ENCODE measurements at places on chromosomes 1 and 21.

- no peak for DNase-seq
Measured at GRCh38 chr1:235953801-235954200, 87.1 kb upstream of the LYST start.

- no peak for DNase-seq
Measured at GRCh38 chr1:245654460-245655050, 499.8 kb downstream of the KIF26B start.

- no peak for DNase-seq
Measured at GRCh38 chr1:208209286-208209685, 34.9 kb downstream of the PLXNA2 start.

DNA sequence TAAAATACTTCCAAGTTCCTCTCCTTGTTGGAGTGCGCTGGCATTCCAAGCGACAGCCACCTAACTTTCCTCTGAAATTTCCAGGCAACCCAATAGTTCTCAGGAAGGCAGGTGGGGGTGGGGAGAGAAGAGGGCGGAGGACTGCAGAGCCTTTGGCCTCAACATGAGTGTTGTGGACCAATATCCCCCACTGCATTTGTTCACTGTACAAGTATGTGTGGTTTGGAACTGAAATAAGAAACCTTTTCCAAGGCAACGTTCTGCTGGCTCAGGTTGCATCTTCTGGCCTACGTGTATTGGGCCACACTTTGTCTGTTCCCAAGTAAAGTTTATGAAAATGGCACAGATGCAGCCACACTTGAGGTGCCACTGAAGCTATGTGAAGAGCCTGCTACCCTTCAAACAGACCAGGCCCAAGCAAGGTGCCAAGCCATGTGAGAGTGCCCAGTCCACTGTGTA lies 153.4 kb downstream of the DHRS3 start:
- no peak for DNase-seq

All from hematopoietic multipotent progenitor cell treated with erythropoietin and hydrocortisone succinate and interleukin-3 and kit ligand, for 4 days (in vitro differentiated cells).